Stimulated activated CD4-positive, alpha-beta T cell treated with anti-CD3 and anti-CD28 coated beads, Interleukin-2, amount 100 ng/mL, for 24 hours (primary cell): ENCODE measurements at places on chromosomes 4 and X.

- no peak for DNase-seq
Observed at GRCh38 chrX:9071031-9071650, 37.2 kb upstream of the FAM9B start.

GRCh38 chr4:131251321-131251720 lies 1897.8 kb upstream of the PCDH10 start:
- DNase-seq: no peak

GRCh38 chrX:1480082-1480785 lies 27.5 kb upstream of the ASMTL start:
- peak; percentile 16 for DNase-seq

DNA sequence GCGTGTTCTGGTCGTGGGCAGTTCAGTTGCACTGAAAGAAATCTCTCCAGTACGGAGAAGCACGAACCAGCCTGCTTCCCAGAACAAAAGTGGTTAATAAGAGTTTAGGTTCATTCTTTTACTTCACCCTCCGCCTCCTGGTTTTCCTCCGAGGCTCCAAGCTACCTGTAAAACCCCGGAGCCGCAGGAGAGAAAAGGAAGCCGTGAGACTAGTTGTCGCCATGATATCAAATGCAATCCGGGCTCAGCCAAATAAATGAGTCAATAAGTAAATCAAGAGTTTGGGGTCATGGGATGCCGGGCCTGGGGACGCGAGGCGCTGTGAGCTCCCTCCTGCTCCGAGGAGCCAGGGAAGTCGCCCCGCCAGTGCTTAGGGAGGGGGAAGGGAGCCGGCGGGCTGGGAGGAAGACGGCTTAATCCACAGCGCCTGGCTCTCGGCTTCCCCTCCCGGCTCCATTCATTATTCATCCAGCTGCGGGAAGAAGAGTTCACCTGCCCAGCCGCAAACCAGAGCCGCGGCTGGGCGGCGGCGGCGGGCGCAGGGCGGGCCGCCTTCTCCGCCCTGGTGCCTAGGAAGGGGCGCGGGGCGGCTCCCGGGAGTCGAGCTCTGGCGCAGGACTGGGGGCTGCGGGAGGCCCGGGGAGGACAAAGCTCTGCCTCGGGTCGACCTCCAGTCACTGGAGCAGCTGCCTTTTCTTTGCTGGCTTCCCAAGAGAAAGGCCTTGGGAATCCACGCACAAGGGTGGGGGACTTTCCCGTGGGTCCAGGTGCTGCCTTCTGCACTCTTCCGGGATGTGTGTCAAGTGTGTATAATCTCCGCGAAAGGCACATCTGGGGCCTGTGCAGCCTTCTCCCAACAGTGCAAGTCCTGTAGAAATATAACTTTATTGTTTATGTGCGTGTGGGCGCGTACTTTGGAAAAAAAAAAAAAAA lies 1.7 kb downstream of the FRAS1 start:
- DNase-seq: no peak

- DNase-seq: no peak
Observed at GRCh38 chrX:11535156-11535919, 130.4 kb downstream of the ARHGAP6 start.

DNA sequence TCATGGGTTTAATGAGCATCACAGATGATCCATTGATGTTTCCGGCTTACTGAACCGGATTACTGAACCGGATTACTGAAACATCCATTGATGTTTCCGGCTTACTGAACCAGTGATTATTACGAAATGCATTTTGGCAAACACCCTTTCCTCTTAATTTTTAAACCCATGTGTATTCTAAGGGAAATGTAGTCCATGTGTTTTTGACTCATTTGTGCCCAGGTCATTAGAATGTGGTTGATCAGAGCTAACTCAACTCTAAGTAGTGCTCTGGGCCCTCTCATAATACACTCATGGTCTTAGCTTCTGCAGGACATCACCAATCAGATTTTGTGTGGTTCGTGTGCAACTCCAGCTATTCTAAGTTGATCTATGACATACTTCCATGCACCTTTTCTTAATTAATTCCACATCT lies 141.6 kb downstream of the SPATA18 start:
- no peak for DNase-seq

DNA sequence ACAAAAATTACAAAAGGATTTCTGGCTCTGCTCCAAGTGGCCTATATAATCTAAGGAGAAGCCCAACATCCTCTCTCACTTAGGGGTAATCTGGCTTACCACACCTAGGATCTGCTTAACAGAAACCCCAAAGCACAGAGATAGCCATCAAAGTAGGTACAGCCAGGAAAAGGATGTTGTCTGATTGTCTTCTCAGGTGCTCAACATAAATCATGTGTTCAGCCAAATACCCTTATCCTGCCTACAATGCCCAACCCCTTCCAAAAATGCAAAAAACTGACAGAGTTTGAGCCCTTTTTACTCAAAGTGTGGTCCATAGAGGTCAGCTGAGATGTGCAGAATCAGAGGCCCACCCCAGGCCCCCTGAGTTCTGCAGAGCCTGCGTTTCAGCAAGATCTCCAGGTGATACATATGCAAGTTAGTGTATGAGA lies 53.9 kb downstream of the PPM1K start:
- DNase-seq: no peak

DNA sequence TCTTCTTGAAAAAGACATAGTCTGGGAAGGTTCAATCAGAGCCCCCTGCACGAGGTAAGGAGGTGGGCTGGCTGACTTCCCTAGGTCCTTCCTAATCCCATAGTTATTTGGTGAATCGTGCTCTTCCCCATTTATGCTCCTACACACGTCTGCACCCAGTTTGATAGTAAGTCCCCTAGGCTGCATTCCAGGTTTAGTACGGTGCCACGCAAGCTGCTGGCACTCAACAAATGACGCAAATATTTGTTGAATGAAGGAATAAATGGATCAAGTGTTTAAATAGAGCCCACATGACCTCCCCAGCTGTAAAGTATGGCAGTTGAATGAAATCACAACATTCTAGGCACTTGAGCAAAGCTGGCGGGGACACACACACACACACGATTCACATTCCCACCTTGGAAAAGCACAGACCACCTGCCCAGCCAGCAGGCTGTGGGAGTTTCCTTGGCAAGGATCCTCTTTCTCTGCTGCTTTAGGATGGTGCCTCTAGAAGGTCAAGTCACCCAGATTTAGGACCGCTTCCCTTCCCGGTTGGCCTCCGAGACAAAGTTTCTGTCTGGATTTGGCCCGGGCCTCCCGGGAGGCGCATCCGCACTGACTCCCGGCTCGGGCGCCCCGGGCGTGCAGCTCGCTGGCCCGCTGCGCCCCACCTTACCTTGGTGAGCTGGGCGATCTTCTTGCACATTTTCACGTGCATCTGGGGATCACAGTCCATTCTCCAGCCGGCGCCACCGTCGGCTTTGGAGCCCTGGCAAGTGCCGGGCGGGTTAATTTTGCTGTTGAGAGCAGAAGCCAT lies 721 bp downstream of the FAM184B start:
- DNase-seq: no peak

- DNase-seq: no peak
Observed at GRCh38 chrX:65610040-65610439, 57.4 kb upstream of the MSN start.

DNA sequence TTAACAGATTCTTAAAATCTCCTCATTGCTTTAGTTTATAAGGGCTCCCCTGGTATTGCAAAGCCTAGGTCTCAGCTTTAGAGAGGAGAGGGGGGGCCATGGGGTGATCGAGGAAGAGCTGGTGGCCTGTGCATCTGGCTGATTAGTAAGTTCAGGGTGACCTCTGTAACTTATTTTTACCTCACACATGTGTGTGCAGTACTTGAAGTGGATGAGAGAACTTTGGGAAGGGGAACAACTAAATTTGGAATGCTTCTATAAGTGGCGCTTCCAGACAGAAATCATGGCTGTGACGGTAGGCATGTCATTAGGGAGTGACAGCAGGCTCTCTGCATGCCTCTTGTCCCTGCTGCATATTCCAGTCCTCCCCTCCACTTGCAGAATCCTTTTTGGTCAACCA lies 41.9 kb downstream of the FRAS1 start:
- DNase-seq: no peak

DNA sequence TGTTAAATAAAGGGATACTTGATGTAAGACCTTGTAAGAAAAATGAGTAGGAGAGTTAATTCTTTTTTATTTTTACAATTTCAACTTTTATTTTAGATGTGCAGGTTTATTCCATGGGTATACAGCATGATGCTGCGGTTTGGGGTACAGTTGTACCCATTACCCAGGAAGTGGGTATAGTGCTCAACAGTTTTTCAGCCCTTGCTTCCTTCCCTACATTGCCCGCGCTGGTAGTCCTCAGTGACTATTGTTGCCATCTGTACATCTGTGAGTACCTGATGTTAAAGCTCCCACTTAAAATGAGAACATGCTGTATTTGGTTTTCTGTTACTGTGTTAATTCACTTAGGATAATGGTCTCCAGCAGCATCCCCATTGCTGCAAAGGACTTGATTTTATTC lies 9.7 kb downstream of the CLCN3 start:
- DNase-seq: no peak

DNA sequence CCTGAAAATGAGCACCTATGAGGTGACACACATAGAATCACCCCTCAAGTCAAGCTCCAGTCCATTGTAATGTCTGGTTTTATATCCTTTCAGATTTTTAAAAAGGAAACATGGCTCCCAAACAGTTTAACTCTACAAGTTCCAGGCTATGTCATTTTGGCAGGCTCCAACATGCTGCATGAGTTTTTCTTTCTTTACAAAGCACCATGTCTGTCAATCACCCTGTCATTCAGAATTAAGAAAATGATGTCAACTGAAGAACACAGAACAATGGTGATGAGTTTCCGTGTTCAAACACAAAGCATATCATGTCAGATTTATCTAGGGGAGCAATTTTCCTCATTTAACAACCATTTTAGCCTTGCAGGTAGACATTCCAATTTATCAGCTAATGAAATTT lies 106.5 kb downstream of the AMMECR1 start:
- DNase-seq: no peak

DNA sequence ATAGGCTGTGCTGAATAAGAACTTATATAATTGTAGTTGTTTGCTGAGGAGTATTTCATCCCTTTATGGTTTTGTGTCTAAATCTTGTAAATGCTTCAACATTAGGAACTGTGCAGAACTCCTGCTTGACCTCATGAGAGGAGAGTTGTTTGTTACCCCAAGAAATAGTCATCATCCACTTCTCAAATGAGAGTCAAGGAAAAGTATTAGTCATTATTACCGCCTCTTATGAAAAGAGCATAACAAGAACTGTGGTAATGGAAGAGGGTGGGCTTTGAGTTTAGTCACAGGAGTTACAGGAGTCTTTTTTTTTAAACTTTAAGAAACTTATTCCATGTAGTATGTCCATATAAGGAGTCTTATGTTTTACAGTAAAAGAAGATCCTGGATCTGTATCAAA lies 132.9 kb downstream of the RAP1GDS1 start:
- DNase-seq: no peak

- DNase-seq: no peak
Observed at GRCh38 chrX:139297638-139298037, 232.9 kb upstream of the F9 start.

DNA sequence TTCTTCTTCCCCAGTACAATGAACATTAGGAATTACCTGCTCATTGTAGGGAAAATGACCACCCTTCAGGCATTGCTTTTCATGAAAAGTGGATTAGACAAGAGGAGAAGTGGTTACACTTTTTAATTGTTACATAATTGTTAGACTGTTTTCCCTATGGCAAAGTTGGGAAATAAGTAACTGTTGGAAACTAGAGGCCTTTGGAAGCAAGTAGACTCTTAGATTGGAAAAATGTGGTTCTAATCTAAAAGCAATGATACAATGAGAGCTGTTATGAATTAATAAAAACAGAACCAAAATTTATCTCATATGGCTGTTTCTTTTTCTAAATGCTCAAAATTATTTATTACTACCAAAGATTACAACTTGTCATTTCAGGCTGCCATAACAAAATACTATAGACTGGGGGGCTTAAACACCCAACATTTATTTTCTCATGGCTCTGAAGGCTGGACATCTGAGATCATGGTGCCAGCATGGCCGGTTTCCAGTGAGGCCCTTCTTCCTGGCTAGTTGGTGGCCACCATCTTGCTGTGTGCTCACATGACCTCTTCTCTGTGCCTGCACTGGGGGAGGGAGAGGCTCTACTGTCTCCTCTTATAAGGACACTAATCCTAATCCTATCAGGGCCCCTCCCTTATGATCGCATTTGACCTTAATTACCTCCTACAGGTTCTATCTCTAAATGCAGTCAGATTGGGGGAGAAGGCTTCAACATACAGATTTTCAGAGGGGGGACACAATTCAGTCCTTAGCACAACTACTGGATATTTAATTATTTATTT lies 12.5 kb downstream of the CC2D2A start:
- no peak for DNase-seq

- no peak for DNase-seq
Observed at GRCh38 chr4:61128682-61129081, 71.4 kb upstream of the ADGRL3 start.

- DNase-seq: peak; percentile 34
Observed at GRCh38 chrX:47637546-47638195, 7.9 kb upstream of the CFP start.
